NCI-H2029 (cell line): ENCODE measurements at places on chromosomes 7 and 10.

- DNase-seq, result no peak
Observed at GRCh38 chr7:9718071-9718661, 1255.5 kb upstream of the PHF14 start.

DNA sequence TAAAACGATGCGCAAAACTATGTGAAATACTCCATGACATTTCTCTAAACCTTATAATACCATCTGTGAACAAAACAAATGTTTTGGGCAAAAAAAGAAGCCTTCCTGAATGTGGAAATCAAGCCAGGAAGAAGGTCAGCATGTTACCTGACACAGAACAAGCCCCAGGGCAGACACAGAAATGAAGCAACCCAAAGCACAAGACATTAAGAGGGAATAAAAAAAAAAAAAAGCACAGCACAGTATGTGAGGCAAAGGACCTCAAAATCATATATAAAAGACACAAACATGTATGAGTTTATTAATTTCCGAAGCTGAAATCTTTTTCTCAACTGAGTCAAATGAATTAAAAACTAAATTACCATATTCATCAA lies 161.8 kb downstream of the SKIDA1 start:
- DNase-seq, result no peak

DNA sequence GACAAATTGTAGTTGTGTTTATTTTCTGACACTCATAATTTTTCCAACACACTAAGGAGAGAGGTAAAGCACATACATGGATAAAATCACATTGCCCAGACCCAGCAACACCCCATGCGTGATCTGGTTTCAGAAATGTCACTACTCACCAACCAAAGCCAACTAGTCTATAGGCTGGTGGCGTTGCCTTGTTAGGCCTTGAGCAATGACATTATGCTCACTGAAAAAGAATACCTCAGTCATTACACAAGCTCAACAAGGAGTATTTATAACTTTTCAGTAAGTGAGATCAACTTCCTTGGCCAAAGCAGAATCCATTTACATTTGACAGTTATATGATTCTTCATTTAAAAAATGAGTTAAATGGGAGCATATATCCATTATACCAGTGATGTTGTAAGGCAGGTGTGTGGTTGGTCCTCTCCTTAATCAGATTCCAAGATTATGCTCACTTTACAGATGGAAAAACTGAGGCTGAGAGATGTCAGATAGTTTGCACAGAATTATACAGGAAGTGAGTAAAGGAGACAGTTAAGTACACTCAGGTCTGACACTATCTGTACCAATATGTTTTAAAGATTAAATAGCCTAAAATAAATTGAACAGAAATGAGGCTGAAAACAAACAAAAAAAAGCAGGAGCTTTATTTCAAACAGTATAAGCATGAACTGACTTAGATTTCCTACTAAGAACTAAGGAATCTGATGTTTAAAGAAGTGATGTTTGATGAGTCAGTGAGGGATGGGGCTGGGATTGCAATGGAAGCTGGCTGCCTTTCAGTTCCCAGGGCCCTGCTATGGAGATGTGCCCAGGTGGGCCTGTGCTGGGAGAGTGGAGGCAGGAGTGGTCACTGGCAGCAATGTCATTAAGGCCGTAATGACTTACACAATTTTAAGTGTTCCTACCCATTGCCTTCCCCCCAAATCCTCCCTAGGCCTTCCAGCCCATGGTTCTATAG lies 118.3 kb downstream of the RAPGEF5 start:
- DNase-seq, result no peak

DNA sequence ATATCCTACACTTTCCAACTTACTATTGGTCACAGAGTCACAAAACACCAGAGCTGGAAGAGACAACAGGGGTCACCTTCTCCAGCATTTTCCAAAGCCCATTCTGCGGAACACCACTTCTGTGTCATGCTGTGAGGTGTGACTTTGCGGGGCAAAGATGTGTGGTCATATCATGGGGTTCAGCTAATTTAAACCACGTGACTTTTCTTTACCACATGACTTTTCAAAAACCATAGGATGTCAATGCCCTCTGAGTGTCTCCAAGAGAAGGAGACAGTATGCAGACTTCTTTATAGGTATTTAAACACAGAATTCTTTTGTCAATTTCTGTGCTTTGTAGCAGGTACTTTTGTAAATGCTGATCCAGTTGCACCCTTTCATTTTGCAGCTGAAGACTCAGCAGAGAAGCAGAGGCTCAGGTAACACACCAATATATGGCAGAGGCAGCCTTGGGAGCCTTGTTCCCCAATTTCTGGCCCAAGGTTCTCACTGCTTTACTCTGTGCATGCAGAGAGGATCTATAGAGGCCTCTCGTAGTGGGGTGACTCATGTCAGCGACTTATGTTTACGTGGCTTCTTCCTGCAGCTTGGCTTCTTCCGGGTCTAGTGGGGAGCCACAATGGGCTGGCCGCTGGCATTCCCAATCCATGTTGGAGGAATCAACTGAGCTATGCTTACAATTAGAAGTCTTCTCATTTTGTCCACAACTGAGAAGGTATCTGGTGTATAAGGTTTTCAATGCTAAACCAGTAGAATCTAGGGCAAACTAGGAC lies 104.0 kb upstream of the RHOBTB1 start:
- no peak for DNase-seq
